AG09319 (cell line): ENCODE measurements at places on chromosomes 6 and 20.

GRCh38 chr20:1894951-1895673 is at the start of gene SIRPA:
Gene SIRPA (plus strand): TSS chr20:1895407. CDS start chr20:1895448, 41 bp downstream.
- no peak for DNase-seq

DNA sequence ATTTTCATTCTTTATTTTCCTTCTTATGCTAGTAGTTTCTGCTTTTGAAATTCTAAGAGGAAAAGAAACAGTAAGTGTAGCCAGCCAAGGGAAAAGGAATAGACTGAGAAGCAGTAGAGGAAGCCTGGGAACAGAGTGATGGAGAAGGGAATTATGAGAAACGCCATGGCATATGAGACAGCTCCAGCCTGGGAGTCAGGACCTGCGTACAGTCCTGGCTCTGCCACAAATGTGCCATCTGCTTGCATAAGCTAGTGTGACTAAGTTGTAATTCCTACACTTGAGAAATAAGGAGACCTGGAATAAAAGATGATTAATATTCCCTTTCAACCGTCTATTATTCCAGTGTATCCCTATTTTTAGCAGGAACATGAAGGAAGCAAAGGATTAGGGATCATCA is 47.5 kb downstream of the OSTM1 start:
- DNase-seq, result no peak

- no peak for DNase-seq
Measured at GRCh38 chr6:46954837-46955451, 33.2 kb upstream of the ADGRF5 start.

DNA sequence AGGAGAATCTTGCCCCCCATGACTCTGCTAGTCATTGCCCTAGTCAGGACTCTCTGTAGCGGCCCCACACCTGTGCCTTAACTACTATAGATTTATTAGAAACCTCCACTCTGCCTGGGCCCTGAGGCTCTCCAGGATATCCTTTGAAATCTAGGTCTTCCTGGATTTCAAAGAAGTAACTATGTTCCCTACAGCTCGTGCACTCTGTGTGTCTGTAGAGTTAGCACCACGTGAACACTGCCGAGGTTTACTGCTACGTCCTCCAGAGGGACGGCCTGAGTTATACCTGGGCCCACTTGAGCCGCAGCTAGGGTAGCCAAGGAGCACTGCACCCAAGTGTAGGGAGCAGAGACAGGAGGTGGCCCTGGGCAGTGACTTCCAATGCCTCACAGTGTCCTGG is 19.8 kb downstream of the GLP1R start:
- no peak for DNase-seq

GRCh38 chr20:51966296-51966971 is 164.1 kb upstream of the SALL4 start:
- DNase-seq, result peak; percentile 22

DNA sequence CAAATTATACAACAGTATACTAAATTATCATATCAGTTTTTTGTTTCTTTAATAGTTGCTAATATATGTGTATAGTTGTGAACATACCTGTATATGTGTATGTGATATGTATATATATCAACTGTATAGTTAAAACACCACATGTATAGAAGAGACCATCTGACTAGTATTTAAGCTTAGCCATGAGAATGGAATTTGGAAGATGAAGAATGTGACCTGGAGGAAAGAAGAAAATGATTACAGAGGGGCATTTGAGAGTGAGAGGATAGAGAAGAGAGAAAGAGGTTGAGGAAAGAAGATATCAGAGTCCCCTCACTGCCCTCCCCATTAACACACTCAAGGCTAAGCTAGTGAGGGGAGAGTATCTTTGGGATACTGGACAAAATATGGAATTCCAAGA is 335.9 kb downstream of the BCKDHB start:
- no peak for DNase-seq

- no peak for DNase-seq
Measured at GRCh38 chr20:24378661-24379483, 90.6 kb upstream of the SYNDIG1 start.

DNA sequence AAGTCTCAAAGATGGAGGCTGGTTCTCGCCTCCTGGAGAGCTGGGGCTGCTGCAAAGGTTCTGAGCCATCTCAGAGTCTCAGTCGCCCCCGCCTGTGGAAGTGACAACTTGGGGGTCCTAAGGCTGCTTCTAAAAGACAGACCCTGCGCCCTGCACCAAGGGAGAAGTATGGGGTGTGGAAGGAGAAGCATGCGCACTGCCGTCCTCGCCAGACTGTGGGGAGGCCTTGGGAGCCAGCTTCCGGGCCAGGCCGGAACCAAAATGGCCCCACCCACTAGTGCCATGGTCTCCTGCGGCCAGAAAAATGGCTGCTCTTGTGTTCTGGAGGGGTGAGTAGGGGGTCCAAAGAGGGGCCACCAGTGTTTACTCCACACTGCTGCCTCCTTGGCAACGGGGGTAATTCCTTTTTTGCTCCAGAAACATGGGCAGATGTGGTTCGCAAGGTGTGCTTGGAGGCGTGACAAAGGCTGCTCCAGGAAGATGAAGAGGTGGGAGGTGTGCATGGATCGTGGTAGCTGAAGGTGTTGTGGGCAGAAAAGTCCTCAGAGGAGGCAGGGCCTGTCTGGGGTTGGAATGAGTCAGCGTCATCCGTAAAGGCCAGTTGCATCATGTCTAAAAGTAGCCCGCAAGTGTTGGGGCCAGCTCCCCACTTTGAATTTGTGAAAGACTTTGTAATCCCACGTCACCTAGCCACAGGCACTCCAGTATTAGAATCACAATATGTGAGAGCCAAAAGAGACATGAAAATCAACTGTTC is 329.8 kb upstream of the SOX4 start:
- no peak for DNase-seq

DNA sequence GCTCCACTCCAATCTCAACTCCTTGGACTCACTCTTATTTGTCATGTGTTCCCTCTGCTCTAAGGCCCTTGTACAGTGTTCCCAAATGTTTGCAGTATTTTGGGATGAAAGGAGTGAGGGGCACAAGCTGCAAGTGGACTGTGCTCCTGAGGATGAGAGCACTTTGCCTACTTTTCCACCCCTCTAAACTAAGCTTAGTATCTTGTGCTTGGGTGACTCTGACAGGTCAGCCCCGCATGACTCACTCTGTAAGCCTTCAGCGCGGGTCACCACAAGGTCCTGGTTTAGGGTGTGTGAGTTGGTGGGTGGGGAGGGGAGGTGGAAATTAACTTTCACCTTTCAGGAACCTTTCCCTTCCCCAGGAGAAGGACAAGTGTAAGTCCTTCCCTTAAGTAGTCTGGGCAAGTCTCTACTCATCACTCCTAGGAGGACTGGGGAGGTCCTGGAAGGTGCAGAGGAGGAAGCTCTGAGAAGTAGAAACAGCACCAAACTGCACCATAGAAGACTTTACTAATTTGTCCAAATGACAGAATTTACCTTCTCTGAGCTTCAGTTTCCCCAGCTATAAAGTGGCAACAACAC is 68.8 kb upstream of the EPB41L1 start:
- DNase-seq, result no peak

DNA sequence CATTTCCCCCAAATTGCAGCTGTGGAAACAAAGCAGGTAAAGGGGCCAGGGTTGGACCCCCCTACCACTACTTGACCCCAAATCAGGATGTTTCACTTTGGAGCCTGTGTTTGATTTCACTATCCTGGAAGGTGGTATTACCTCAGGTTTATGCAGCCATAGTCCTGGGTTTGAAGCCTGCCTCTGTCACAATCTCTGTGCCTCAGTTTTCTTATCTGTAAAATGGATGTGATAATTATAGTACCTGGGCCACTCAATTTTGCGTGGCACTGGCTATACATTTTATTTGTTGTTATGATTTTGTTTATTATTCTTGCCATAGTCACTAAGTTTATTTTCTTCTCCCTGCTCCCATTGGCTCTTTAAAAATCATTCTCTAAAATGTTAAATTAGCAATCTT is 26.7 kb downstream of the JARID2 start:
- DNase-seq, result no peak

- no peak for DNase-seq
Measured at GRCh38 chr20:60095456-60095855, 137.2 kb downstream of the CDH26 start.

DNA sequence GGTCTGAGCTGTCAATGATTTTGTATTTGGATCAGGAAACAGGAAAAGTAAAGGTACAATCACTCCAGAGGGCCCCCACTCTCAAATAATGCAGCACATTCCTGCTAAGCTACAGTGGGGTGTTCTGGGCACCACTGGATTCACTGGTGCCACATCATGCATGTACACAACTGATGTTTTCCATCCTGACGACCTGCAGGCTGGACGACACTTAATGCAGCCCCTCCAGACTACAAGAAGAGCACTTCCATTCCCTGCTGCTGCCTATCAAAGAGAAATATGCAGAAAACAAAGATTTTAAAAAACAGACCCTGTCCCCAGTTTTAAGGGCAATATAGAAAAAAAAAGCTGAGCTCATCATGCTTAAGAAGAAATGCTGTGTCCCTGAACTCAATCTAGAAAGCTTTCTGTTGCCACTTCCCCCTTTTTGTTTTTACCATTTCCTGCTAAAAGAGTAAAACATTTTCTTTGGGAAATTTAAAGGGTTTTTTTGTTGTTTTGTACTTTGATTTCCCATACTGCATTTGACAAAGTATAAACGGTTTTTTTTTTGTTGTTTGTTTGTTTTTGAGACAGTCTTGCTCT is 35.5 kb downstream of the ABHD12 start:
- no peak for DNase-seq

- no peak for DNase-seq
Measured at GRCh38 chr6:162560891-162561290, 166.7 kb downstream of the PRKN start.

DNA sequence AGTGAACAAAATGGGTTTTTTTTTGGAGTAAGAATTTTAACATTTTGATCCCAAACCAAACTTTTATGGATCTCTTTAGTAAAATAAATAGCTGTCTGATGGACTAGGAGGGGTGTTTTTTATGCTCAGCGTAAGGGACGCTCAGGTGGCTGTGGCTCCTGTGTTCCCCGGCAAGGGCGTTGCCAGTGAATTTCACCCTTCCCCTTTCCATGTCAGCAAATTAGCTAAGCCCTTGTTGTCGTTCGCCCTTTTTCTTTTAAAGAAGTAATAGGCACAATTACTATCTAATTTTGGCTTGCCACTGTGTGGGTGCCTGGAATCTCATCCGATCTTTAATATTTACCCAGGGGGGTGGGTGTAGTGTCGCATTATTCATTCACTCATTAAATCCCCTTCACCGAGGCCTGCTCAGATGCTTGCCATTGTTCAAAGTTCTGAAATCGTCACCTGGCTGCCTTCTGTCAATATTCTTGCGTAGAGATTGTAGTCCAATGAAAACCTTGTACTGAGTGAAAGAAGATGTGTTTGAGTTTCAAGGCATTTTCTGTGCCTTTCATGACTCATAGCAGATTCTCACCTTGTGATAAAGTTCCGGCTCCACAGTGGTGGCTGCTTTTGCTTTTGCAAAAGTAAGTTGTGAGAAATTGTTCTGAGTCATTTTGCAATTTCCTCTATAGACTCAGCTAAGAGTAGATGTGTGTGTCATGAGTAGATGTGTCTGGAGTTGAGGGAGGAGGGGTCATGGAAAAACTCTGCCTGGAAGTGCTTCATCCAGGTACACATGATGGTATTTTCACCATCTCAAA is 40.0 kb upstream of the CLDN20 start:
- DNase-seq, result no peak

GRCh38 chr20:37358366-37359150 is 12.6 kb downstream of the SRC start:
- no peak for DNase-seq

DNA sequence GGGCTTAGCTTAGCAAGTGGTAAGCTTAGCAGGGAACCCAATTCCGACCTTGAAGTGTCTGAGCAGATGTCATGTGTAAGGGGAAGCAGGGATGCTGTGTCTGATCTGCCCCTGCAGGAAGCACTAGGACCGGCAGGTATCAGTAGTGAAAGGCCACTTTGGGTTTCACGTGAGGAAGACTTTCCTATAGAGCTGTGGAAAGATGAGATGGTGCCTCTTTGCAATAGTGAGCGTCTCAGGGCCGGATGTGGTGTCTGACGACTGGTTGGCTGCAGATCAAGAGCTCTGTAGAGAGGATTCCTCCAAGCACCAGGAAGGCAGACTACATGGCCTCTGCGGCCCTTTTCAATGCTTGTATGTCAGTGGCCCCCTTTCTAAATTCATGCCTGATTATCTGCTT is 98.3 kb downstream of the TIAM2 start:
- no peak for DNase-seq

DNA sequence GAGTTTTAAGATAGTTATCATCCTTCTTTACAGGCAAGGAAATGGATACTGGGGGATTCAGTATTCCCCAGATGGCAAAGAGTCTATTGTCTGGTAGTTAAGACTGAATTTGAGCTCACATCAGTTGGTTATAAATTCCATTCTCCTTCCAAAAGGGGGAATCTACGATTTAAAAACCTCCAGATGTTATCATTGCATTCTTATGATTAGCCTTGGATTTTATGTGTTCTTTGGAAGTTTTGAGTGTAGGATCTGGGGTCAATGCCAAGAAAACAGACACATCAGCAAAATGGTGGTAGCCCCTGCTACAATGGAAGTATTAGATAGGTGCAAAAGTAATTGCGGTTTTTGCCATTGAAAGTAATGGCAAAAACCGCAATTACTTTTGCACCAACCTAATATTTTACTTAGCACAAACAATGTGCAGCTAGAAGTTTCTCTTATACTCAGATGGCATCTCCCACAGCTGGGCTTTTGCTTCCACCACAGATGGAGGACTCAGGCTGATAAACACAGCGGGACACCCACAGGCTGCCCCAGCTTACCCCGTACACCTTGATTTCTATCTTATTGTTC is 168.2 kb upstream of the RIN2 start:
- DNase-seq, result no peak

- DNase-seq, result no peak
Measured at GRCh38 chr20:4979841-4980410, 21.4 kb downstream of the SLC23A2 start.

DNA sequence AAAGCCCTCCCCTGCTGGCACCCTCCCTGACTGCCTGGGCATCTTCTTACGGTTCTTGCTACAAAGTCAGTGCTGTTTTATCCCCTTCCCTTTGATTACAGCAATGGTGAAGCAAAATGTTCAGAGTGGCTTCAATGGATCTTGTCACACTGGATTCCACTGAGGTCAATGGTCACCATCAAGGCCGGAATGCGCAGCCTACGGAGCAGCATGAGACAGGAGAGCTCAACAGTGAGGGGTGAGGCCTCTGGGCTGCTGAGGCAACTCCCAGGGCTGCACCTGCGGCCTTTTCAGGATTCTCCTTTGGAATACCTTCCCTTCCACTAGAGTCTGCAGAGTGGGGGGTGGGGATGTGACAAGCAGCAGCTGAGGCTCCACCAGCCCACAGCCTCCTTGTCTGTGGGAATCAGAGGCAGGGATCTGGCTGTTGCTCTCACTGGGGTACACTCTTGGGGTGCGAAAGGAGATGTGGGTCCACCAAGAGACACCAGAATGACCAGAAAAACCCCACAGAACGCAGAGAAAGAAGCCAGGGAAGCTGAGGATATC is 40.4 kb upstream of the EMILIN3 start:
- no peak for DNase-seq

- no peak for DNase-seq
Measured at GRCh38 chr6:169926617-169927417, 175.4 kb downstream of the ERMARD start.

GRCh38 chr6:8082954-8083858 is 19.0 kb upstream of the BLOC1S5 start:
- peak; percentile 38 for DNase-seq

- peak; percentile 11 for DNase-seq
Measured at GRCh38 chr6:82843291-82843885, 222.3 kb downstream of the UBE3D start.

GRCh38 chr6:147874322-147874721 is 365.8 kb downstream of the SAMD5 start:
- DNase-seq, result no peak

- DNase-seq, result no peak
Measured at GRCh38 chr6:147903321-147903720, 394.8 kb downstream of the SAMD5 start.
